ENCODE measurements at places on chromosomes 7 and 10.

DNA sequence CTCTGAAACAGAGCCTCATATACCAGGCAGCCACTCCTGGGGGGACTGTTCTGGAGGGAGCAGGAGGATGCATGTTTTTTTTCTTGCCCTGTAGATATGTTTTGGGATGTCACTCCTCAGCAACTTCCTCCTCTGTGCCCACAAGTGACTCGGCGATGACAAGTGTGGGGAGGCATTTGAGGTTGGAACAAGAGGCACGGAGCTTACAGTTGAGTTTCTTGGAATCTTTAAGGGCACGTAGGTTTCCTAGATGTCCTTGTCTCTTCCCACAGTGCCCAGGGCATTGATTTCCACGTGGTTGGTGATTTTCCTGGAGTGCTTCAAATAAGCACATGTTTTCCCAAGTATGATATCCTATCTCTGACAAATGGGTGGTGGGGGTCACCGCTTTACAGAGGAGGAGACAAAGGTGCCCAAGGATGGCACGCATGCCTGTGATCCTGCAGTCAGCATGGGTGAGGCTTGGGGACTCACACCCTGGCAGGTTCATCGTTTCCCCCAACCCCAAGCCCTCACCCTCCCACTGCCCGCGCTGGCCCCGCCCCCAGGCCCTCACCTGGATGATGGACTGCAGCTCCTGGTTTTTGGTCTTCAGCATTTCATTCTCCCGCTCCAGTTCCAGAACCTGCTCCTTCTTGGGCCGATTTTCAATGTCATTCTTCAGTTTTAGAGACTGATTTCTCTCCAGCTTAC is 95.2 kb upstream of the GNA12 start:
- H3K36me3 ChIP-seq: peaks cover 70% of the 10 kb centered on the region

DNA sequence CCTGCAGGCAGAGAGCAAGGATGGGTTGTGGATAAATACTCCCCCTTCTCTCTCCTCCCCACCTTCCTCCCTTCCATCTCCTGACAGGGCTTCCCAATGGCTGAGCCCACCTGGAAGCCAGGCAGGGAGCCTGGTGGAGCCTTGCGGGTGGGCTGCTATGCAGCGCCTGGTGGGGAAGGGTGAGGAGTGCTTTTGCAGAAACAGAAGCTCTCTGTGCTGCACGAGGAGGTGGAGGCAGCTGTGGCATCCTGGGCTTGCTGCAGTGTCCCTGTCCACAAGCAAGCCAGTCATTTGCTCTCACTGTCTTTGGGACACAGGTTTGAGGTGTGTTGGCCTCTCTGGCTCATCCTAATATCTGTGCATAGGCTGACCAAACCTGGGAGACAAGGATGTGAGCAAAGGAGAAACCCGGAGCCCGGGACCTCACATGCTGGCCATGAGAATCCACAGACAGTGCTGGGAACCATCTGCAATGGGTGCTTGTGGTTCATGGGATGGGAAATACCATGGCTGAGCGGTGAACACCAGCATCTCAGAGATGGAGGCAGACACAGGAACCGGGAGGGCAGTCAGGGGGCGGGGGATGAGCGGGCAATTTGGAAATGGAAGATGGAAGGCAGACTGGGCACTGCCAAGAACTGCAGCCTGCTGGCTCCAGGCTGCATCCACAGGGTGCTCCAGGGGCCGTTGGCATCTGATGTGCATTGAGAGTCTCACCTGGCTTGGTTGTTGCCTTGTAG is 364.2 kb downstream of the GLRX3 start:
- H3K4me3 ChIP-seq: no peak overlapping the region
- H3K4me1 ChIP-seq: no peaks in the 10 kb centered on the region
- DNase-seq: no peak
- H3K27ac ChIP-seq: no peak overlapping the region

- H3K27ac ChIP-seq: no peak overlapping the region
- H3K4me1 ChIP-seq: no peaks in the 10 kb centered on the region
- peaks cover 4% of the 10 kb centered on the region for H3K36me3 ChIP-seq
- no peak for DNase-seq
These were observed 139.4 kb downstream of the HIBADH start for GRCh38 chr7:27523321-27523720.

- peak overlapping the region; percentile 14 for H3K4me3 ChIP-seq
- no peaks in the 10 kb centered on the region for H3K27me3 ChIP-seq
- peak overlapping the region; percentile 9 for H3K27ac ChIP-seq
These were observed 78.7 kb downstream of the GATA3 start for GRCh38 chr10:8133146-8133545.

DNA sequence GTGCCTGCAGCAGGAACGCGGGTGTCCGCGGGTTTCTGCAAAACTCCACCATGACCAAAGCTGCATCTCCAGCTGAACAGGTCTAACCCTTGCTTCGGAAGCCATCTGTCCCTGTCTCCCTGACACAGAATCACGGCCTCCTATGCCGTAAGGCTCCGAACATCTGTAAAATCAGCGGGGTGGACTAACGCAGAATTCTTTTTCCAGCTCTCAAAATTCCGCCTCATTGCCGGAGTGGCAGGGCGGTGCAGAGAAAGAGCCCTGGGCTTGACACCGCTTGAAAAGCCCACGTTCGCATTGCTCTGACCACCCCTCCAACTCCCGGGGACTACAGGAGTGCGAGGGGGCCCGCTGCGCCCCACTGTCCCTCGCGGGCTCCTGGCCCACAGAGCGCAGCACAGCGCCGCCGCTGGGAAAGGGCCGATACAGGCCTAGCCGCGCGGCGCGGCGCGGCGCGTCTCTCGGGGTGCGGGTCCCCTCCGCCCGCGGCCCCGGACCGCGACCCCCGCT is 409 bp downstream of the DNMBP start:
- no peak for DNase-seq
- H3K36me3 ChIP-seq: no peaks in the 10 kb centered on the region
- H3K4me3 ChIP-seq: peak overlapping the region; percentile 73
- H3K27ac ChIP-seq: no peak overlapping the region
- H3K4me1 ChIP-seq: peaks cover 44% of the 10 kb centered on the region
- H3K27me3 ChIP-seq: peaks cover 39% of the 10 kb centered on the region

DNA sequence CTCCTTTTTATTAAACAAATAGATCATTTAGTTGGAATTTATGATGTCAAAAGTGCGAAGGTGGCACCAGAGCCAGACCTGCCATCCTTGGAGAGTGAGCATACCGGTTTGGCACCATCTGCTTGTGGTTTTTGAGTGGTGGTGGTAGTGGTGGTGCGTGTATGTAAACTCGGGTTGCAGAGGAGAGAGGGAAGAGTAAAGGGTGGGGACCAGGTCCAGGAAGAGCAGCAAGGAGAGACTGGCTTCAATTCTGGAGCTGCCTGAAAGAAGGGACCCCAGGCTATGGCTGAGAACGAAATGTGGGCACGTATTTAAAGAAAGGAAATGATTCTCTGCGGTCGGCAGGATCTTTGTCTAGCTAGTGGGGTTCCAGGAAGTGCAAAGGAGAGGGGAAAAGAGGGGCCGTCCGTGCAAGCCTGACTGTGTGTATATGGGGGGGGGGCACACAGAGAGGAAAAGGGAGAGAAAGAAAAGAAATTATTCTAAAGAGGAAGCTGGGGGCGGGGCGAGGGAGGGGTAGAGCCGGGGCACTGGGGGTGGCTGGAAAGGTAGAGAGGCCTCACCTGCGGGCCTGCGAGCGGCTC is 448 bp upstream of the GOLGA7B start:
- peaks cover 9% of the 10 kb centered on the region for H3K27me3 ChIP-seq
- H3K27ac ChIP-seq: peak overlapping the region; percentile 91
- no peak for DNase-seq
- H3K36me3 ChIP-seq: peaks cover 16% of the 10 kb centered on the region
- H3K4me1 ChIP-seq: peaks cover 44% of the 10 kb centered on the region
- H3K4me3 ChIP-seq: peak overlapping the region; percentile 80

DNA sequence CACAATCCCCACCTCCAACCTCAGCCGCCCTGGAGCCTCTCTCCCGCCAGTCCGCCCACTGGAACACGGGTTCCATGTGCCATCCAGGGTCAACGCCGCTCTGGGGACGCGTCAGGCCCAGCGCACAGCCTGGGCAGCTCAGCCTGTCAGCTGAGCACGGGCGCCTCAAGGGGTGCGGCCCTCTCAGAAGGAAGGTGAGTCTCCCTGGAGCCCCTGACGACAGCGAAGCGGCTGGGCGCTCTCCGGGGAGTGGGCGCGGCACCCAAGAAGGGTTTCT is 1.2 kb upstream of the SLC18A3 start:
- peaks cover 79% of the 10 kb centered on the region for H3K27me3 ChIP-seq
- peaks cover 7% of the 10 kb centered on the region for H3K4me1 ChIP-seq

DNA sequence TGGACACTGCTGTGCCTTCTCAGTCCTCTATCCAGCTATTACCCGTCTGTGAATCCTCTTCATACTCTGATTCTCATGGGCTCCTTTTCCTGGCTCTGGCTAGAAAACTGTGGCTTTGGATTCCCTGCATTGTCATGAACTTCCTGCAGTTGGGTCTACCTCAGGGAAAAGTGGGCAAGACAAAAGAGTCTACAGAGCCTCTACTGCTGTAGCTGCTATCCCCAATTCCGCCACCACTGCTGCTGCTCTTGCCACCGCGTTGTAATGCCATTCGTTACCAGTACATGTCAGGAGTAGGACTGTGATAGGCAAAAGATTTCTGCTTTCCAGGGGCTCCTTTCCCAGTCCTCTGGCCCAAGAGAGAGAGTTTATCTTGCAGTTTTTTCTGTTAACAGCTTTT is 23.9 kb upstream of the PPP1R17 start:
- H3K36me3 ChIP-seq: no peaks in the 10 kb centered on the region
- DNase-seq: no peak
- no peaks in the 10 kb centered on the region for H3K4me1 ChIP-seq
- H3K27me3 ChIP-seq: no peaks in the 10 kb centered on the region
- H3K27ac ChIP-seq: no peak overlapping the region

GRCh38 chr7:27652518-27652917 is 10.2 kb downstream of the HIBADH start:
- H3K36me3 ChIP-seq: peaks cover 3% of the 10 kb centered on the region
- no peak overlapping the region for H3K4me3 ChIP-seq
- no peaks in the 10 kb centered on the region for H3K27me3 ChIP-seq
- no peaks in the 10 kb centered on the region for H3K4me1 ChIP-seq
- H3K27ac ChIP-seq: no peak overlapping the region

Measured in activated naive CD4-positive, alpha-beta T cell treated with anti-CD3 and anti-CD28 coated beads, Interleukin-2, amount 10 ng/mL, durations not matched to agents 7 days and 5 days (primary cell).